ENCODE measurements at places on chromosomes 7 and 10.
A peak's percentile ranks its signal among the peaks of the same experiment; 100 is the strongest.

DNA sequence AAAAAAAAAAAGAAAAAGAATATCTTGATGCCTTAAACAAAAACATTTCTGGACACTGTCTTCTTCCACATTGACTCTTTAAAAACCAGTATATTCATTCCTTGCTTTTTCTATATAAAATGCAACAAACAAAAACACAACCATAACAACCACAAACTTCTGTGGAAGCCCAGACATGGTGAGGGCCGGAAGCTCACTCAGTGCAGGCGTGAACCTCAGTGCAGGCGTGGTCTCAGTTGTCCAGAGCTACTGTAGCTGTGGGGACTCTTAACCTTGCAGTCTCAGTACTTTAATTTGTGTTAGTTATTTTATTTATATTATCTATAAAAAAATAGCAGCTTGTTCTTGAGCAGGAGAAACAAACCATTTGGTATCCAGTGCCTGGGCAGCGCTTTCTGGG, 131.8 kb downstream of the DOCK1 start:
- no peak for DNase-seq

- DNase-seq, result no peak
Observed at GRCh38 chr7:37348982-37349381, 99.7 kb downstream of the ELMO1 start.

- DNase-seq, result peak; percentile 43
Observed at GRCh38 chr10:63866075-63866746, 345.0 kb downstream of the REEP3 start.

- no peak for DNase-seq
Observed at GRCh38 chr7:4861227-4861626, 603 bp downstream of the PAPOLB start.

DNA sequence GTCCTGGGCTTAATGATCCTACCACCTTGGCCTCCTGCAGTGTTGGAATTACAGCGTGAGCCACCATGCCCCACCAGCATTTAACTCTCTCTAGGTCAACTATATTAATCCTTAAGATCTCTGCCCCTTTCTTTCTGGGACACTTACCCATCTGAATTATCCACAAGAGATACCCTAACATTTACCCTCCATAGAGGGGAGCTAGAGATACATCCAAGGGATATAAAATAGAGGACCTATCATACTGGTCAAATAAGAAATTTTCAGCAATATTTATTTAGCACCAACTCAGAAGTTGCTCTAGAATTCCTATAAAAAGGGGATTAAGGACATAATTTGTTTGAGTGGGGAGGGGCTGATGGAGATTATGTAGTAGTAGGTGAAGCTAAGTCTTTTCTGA, 96.5 kb downstream of the OTUD1 start:
- DNase-seq, result no peak

All from hippocampal formation (tissue), 2 donors.